Epithelial cell of prostate (primary cell): ENCODE measurements at places on chromosomes 6 and 20.

GRCh38 chr6:155093430-155093829 lies 98.3 kb downstream of the TIAM2 start:
- DNase-seq, result no peak

- no peak for DNase-seq
Measured at GRCh38 chr6:71977884-71978283, 91.5 kb downstream of the RIMS1 start.

DNA sequence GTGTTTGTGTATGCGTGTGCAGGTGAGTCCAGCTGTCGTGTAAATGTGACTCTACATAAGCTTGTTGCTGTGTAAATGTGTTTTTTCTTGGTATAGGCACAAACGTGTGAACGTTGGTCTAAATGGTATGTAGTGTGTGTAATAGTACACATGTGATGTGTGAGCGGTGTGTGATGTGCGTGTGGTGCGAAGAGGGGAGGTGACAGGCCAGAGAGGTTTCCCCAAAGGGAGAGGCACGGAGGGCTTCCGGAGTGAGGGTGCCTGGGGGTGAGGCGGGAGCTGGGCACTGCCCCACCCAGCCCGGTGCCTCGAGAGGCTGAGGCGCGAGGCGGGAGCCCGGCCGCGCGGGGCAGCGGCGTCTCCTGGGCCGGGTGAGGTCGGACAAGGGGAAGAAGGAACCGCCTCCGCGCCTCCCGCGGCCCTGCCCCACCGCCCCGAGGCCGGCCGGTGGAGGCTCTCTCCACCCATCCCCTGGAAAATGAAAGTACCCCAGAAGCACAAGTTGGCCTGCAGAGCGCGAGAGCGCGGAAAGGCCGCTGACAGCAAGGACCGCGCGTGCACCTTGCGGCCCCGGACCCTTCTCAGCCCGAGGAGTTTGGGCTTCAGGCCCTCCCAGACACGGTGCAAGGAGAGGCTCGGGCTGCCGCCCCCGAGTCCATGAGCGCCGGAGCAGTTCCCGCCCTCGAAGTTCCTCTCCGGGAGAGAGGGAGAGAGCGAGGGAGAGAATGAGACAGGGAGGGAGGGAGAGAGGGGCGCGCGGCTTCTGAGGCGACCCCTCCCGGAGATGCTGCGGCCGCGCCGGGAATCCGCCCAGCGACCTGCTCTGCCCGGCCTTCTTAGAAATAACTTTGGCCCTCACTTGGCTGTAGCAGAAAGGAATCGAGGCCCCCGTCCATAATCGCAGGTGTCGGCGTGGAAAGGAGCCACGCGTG lies 43.2 kb upstream of the OSTM1 start:
- DNase-seq, result no peak

DNA sequence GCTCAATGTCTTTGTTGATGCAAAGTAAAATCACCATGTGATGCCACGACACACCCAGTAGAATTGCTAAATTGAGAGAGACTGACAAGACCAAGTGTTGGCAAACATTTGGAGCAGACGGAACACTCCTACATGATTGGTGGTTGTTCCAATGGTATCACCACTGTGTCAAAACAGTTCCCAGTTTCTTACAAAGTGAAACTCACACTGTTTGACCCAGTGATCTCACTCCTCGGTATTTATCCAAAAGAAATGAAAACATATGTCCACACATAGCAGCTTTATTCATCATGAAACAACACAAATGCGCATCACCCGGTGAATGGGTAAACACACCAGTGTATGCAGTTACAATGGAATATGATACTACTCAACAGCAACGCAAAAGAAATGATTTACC lies 74.0 kb upstream of the SULF2 start:
- no peak for DNase-seq

- DNase-seq, result no peak
Measured at GRCh38 chr6:22343864-22344263, 47.0 kb upstream of the PRL start.
